Stimulated activated naive CD4-positive, alpha-beta T cell treated with Interleukin-2 at 50 U/mL for 16 hours (primary cell): ENCODE measurements at places on chromosomes 4 and X.

- DNase-seq = no peak
These were observed 79.1 kb downstream of the AMOT start for GRCh38 chrX:112761242-112762207.

- no peak for DNase-seq
These were observed 85.2 kb downstream of the FHDC1 start for GRCh38 chr4:153021276-153021675.

DNA sequence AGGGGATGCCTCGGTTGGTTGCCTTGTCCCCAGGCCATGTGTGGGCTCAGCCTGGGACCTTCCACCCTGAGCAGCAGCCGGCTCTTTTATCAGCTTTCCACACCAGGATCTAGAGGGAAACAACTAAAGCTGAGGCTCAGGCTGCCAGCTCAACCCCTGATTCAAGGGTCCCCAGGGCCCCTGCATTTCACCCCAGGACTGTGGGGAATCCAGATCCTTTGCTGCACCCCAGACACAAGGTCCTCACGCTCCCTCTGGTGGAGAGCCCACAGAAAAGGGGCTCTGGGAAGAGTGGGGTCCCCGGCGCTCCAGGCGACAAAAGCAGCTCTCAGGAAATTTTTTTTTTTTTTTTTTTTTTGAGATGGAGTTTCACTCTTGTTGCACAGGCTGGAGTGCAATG is 64.3 kb downstream of the ZFYVE28 start:
- DNase-seq = no peak

DNA sequence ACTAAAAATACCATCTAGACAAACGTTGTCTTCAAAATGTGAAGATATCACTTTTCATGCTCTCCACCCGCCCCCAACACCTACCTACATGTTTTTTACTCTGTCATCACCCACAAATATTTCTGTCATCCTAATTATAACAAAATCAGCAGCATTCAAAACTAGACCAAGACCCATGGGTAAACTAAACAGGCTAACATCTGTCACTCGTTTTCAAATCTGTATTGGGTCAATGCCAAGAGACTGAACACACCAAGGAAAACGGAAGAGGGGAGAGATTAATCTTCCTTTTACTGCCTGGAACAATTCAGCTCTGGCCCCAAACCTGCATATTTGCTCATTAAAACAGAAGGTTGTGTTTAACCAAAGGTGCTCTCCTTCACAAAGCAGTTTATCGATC is 17.5 kb downstream of the FAM184B start:
- DNase-seq = no peak

GRCh38 chr4:77349364-77349763 is 192.4 kb downstream of the CCNG2 start:
- no peak for DNase-seq

DNA sequence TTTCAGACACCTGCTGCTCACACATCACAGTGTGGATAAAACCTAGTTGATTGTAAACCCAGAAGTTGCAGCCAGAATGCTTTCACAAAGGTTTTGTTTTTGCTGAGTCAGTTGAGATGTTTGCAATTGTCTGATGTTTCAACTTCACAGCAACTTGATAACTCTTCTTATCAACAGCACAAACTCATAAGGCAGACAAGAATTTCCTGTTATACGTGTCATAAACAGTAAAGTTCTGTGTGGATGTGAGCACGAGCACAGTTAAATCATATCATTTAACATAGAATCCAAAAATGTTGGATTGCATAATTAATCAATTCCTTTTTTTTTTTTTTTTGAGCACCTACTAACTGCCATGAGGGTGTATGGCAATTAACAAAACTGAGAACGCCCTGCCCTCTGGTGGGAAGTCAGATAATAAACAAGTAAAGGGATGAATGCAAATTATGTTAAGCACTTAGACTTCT is 512.2 kb downstream of the PDHA2 start:
- DNase-seq = no peak

DNA sequence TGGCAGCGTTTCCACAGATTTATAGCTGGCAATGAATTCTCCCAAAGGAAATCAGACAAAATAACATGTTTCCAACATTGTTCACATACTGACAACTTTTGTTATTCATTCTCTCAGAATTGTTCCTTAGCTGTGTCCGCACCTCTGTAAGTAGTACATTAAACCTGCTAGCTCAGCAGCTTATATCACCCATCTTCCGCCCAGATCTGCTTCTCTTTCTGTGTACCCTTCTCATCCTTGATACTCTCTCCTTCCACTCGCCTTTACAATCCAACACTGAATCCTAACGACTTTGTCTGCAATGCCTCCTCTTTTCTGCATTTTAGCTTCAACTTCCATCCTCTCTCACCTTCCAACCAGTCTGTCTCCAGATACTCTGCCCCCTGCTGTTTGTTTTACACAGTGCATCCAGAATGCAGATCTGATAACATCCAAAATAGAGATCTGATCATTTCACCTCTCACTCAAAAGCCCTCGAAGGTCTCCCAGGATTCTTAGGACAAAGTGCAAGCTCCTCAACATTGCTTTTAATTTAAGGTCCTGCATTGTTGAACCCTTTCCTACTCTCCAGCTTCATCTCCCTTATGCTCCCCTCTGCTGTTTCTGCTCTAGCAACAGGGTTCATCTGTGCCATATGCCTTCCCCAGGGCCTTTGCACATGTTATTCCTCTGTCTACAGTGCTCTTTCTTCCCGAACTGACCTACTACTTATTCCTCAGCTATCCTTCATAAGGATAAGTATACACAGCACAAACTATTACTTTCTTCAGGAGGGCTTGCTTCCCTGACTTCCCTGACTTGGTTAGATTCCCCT is 67.3 kb upstream of the VBP1 start:
- DNase-seq = no peak

DNA sequence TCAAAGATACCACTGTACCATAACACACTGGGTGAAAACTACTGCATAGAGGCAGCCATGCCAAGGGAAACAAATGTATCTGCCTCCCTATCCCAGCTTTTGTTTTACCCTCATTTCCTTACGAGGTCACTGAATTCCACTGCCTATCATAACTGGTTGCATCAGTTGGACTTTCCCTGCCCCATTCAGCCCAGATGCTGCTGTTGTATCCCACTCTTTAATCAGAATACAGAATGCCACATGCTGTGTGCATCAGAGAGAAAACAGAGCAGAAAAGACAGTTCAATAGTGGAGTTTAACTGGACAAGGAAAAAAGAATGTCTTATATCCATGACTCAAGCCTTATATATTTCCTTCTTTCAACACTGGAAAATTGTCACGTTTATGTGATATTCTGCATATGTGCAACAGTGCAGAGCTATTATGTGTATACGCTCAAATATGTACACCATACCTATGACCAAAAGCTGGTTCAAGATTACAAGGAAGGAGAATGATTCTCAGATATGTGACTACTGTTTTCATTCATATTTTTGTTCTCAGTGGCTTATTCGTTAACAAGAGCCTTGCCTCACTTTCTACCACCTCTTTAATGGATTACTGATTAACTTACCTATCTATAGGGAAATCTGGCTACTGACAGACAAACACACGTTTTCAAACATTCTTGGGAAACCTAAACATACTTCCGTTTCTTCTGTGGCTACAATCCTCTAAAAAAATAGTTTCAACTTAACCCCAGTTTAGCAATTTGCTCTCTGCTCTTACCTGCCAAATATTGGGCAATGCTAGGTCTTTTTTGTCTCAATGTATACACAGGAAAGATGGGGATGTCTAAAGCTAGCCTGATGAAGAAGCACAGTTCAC is 378.9 kb downstream of the SMARCA1 start:
- no peak for DNase-seq

DNA sequence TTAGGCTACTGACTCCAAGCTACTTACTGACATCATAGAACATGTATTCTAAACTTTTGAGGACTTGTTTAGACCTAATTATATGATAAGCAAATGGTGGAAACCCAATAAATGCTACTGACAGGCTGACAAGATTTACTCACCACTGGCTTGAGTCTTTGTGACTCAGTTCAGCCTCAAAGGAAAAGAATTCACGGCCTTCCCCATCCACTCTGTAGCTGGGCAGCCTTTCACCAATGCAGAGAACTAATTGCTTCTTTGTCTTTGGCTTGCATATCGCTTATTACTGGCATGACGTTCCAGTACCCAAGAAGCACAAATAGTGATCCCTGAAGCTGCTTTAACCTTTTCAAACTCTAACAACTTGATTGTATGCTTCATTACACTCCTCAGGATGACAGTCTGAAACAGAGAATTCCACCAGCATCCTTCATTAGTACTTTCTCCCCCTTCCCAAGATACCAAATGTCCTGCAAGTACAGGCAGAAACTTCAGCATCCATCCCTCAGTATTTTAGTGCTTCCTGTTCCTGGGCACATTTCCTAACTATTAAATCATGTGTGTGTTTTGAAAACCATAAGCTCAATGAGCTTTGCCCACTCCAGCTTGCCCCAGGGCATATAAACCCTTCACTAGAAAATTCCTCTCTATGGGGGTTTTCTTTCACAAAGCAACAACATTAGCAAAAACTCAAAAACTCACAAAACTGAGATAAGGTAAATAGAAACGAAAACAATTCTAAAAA is 298.1 kb upstream of the SLC7A11 start:
- DNase-seq = no peak

- no peak for DNase-seq
These were observed 22.5 kb downstream of the TCEAL1 start for GRCh38 chrX:103651151-103651773.

DNA sequence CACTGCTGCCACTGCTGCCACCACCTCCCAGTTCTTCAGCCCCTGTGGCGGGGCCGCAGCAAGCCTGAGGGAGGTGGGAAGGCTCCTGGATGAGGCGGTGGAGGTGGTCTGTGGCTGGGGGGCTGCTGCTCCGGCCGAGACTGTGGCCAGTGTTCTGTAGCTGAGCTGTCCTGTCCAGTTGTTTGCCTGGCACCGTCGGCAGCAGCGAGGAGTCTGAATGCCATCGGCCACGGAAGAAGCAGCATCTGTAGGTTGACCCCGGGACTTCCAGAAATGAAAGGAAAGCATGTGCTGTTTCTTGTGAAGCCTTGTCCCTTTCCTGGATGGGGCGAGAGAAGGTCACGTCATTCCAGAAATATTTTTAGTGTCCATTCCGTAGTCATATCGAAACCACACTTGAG is 3.3 kb downstream of the C4orf54 start:
- DNase-seq = no peak

DNA sequence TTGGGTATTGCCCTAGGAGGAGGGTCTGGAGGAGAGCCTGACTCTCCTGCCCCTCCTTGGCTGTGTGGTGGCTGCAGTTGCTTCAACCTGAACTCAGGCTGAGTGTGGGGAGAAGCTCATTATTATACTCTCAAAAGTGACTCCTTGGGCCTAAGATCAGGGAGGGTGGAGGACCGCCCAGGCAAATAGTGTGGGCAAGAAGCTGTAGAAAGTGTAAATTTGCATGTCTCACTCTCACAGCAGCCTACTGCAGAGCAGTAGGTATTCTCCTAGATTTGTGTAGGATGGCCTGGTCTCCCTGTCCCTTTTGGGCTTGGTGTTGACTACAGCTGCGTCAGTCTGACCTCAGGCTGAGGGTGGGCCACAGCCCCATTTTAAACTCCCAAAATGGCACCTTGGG is 156.1 kb downstream of the ZNF330 start:
- no peak for DNase-seq

DNA sequence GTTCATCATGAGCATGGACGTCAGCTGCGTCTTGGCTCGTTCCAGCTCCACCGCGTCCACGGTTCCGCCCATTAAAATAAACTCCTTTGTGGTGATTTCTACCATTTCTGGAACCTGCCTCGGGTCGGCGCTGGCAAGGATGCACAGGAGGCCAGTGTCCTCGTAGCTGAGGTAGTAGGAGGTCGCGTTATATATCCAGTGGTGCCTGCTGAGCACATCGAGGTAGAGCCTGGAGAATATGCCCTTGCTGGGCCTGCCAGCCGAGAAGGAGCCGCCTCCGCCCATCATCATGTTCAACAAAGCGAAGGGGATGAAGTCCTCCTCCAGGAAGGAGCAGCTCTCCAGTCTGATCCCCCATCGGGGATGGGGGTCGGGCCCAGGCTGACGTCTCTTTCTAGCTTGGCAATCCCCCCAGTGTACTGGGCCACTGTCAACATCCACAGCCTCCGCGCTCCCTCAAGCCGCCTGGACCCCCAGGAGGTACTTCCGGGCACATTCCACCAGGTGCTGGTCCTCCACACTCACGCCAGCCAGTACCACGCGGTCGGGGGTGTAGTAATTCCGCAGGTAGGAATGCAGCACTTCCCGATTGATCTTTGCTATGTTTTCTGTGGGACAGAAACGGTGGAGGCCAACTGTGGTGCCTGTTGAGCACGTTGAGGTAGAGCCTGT is 120.9 kb upstream of the GRID2 start:
- DNase-seq = no peak

DNA sequence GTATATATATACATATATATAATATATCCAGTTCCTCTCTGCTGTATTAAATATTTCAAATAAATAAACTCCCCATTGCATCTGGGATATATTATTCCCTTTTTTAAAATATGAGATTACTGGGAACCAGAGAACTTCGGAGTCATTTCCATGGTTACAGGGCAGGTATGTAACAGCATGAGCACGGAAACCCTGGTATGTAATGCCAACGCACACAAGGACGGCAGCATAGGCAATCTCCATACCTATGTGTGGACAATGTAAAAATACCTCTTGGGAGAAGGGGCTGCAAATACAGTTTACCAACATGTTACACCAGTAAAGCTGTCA is 62.8 kb downstream of the NUDT10 start:
- DNase-seq = no peak

- DNase-seq = no peak
These were observed 36.9 kb downstream of the AMMECR1 start for GRCh38 chrX:110280954-110281353.

- no peak for DNase-seq
These were observed 17.1 kb downstream of the CTBP1 start for GRCh38 chr4:1231637-1232360.

GRCh38 chr4:5704276-5704675 is 4.1 kb downstream of the EVC2 start:
- DNase-seq = no peak

DNA sequence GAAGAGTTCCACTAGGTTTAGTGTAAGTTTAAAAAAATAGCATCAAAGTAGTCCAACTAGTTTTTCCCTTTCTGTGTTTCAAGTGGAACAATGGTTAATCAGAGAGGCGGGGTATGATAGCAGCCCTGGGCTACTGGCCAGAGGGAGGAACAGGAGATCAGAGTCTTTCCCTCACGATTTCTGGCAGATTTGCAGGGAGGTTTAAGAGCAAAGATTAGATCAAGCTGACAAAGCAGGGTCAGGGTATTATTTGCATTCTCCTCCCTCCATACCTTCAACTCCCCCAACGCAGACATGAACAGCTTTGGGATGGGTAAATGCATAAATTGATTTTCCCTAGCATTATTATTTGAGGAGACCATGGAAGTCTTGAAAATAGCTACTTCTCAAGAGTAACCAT is 277.6 kb upstream of the DIAPH2 start:
- no peak for DNase-seq

GRCh38 chr4:147825451-147826287 is 93.8 kb downstream of the ARHGAP10 start:
- no peak for DNase-seq

- DNase-seq = no peak
These were observed 107.7 kb downstream of the APOOL start for GRCh38 chrX:85111347-85111746.

DNA sequence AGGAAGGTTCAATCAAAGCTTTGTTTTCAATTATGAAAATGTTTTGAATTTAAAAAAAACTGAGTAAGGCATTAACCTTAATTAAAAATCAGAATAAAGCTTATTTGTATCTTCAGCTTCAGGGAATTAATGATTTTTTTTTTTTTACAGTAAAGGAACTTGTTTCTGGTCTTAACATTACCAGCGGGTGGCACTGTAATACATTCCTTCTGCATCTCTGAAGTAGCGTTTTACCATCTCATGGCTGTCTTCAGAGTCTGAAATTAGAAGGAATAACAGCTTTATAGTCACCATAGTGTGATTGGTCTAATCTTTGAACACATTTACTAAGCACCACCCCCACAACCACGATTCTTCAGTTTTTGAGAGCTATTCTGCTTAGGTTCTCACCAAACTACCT is 102.6 kb downstream of the IL1RAPL2 start:
- no peak for DNase-seq
